GM13976 (cell line): ENCODE measurements at places on chromosomes 7 and 10.

DNA sequence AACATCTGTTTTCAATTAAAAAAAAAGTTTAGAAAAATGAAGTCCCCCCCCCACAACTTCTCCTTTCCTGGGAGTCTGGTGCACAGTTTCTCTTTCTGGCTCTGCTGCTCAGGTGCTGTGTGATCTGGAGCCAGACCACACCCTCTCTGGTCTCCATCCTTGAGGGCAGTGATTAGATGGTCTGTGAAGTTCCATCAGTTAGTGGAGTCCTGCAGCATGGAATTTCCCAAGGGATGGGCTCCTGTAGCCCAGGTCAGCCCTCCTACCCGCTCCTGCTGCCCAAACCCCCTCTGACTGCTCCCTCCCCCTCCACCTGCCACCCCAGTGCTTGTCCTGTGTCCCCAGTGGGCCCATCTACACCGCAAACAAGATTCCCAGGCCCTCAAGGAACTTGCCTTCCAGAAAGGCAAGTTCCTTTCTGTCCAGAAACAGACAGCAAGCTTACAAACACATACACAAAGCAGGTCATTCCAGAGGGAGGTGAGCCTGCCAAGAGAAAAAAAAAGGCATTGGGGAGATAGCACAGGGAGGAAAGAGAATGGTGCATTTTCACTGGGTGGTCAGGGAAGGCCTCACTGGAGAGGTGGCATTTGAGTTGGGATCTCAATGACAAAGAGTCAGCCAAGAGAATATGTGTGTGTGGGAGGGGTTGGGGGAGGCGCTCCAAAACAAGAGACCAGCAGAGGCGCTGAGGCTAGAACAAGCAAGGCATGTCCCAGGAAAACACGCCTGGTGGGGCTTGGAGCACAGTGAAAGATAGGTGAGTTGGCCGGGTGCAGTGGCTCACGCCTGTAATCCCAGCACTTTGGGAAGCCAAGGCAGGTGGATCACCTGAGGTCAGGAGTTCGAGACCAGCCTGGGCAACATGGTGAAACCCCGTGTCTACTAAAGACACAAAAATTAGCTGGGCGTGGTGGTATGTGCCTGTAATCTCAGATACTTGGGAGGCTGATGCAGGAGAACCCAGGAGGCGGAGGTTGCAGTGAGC is 49.5 kb upstream of the SLC29A3 start:
- no peak for DNase-seq

GRCh38 chr10:119209035-119209735 is 1.8 kb downstream of the GRK5 start:
- DNase-seq = no peak

DNA sequence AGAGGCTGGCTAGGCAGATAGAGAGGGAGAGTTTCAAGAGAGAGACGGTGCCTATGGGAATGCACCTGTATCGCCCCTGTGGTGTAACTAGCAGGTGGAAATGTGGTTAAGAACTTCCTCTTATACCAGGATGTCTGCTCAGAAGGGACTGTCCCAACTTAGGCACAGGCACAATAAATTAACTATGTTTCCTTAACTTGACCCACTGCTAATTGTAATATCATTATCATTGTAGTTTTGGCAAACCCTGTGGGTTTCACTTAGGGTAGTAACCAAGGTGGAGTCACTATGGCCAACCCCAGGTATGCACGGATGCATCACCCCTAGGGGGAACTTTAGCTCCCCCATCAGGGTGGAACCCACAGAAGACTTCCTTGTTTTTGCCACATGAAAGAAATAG is 455.7 kb downstream of the DGKB start:
- DNase-seq = no peak

DNA sequence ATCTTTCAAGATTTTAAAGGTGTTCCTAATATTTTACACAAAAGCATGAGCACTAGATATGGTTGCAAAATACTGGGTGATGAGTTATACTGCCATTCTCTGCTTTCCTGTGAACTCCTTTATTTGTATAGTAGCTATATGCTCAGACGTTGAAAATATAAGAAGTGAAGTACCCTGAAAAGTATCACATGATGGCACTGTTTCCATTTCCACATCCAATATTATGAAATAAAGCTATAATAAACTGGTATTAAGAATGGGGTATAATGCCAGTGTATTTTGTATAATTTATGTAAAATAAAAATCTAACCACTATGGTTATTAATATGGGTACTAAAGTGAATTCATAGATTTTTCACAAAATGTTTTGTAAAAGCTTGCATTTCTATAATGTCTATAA is 79.6 kb upstream of the FOXP2 start:
- DNase-seq = no peak

GRCh38 chr10:71390921-71391690 is 5.6 kb upstream of the CDH23 start:
- no peak for DNase-seq

DNA sequence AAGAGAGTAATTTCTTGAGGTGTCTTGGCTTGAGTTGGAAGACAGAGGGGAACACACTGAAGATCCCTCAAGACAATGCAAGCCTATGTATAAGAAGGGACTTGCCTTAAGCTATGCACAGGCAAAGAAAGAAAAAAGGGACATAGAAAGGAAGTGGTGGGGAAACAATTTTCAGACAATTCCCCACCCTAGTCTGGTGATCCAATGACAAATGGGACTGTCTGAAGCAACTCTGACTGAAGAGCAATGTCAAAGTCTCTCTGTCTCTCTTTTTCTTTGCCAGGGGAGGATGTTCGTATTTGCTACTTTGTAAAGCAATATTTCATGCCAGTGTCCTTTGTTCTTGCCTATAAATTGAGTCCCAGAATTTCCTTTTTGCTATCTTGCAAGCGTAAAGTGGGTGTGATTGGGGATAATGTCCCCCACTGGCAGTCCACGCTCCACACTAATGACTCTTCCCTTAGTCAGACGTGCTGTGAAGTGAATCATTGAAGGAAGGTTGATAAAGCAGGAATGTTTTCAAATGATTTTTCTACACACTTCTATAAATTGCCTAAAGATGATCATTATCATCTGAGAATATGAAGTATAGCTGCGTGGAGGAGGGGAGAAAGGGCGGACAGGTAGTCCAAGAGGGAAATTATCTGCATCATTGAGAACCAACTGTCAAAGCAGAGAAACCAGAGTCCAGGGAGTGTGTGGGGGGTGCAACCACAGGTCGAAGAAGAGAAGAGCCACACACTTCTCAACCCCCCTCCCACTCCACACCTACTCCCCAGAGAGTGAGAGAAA is 243.8 kb upstream of the ETV1 start:
- no peak for DNase-seq

DNA sequence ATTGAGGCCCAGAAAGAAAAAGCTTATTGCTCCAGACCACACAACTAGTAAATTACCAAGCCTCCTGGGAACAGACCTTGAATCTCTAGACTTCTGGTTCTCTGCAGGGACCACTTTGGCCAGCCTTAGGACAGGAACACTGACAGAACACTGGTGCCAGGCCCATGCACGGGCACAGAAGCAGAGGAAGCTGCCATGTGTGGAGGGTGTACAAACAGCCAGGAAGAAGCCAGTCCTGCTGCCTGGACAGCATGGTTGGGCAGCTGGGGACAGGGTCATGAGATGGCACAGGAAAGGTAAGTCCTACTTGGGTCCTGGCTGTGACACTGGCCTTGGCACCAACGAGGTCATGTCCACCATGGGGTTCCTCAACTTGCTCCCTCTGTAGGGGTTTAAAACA is 19.2 kb downstream of the MMRN2 start:
- DNase-seq = no peak

DNA sequence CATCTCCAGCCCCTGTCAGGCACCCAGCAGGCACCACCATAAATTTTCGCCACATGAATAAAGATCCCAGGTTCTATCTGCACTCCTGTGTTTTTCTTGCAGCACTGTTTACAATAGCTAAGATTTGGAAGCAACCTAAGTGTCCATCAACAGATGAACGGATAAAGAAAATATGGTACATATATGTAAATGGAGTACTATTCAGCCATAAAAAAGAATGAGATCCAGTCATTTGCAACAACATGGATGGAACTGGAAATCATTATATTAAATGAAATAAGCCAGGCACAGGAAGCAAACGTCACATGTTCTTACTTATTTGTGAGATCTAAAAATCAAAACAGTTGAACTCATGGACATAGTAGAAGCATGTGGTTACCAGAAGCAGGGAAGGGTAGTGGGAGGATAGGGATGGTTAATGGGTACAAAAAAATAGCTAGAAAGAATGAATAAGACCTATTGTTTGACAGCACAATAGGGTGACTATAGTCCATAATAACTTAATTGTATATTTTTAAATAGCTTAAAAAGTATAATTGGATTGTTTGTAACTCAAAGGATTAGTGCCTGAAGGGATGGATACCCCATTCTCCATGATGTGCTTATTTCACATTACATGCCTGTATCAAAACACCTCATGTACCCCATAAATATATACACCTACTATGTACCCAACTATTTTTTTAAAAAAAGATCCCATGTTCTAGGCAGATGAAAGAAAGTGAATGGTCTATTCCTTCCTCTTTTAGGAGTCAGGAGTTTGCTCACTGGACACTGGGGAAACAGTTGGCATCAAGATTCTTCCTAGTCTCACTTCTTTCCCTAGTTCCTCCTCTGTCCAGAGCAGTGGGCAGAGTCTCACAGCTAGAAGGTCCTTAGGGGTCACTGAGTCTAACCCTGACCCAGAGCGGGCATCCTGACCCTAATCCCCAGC is 1.0 kb upstream of the NPFFR1 start:
- no peak for DNase-seq

DNA sequence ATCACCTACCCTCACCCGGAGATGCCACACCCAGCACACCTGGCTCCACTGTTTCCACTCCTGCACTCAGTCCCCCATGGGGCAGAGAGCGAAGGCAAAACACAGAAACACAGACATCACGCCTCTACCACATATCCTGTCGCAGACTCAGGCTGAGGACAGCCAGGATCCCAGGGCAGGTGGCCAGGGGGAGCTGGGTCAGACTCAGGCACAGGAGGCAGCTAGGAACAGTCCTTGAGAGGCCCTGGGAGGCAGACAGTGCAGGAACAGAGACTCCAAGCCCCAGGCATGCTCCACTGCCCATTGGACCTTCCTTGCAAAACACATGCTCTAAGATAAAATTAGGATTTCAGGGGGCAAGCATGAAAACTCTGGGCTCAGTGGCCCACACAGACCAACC is 154.4 kb upstream of the C7orf33 start:
- DNase-seq = no peak

DNA sequence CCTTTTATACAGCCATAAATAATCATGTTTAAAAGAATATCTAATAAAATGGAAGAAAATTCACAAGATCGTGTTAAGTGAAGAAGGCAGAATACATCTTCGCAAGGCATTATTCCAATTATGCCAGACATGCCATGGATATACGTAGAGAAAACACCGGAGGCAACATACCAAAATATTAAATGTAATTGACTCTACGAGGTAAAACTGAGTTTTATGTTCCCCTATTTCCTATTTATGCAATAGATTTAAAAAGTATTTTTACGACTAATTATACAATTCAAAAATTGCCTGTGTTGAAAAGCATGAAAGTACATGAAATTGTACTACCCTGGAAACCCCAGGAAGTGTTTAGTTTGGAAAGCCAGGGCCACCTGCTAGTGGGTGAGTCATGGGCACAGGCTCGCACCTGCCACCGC is 936 bp upstream of the REPIN1 start:
- no peak for DNase-seq

GRCh38 chr7:48245751-48246472 is 74.7 kb downstream of the ABCA13 start:
- DNase-seq = no peak

DNA sequence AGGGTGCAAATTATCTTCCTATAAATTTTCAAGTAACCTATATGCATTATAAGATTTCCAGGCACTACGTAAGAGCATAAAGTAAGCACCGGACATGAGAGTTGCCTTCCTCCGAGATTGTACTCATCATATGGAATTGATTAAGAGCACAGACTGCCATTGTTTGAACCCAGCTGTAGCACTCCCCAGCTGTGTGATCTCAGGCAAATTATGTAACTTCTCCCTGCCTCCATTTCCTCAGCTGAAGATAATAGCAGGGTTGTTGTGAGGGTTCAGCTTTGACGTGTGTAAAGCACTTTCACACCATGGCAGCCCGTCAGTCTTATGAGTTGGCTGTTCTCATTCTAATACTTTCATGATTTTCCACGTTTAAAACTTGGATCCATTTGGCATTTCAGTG is 122.6 kb downstream of the ITIH5 start:
- no peak for DNase-seq

- no peak for DNase-seq
Measured at GRCh38 chr10:26156019-26156418, 60.6 kb upstream of the GAD2 start.

GRCh38 chr10:127123626-127124025 is 72.8 kb downstream of the INSYN2A start:
- DNase-seq = no peak

DNA sequence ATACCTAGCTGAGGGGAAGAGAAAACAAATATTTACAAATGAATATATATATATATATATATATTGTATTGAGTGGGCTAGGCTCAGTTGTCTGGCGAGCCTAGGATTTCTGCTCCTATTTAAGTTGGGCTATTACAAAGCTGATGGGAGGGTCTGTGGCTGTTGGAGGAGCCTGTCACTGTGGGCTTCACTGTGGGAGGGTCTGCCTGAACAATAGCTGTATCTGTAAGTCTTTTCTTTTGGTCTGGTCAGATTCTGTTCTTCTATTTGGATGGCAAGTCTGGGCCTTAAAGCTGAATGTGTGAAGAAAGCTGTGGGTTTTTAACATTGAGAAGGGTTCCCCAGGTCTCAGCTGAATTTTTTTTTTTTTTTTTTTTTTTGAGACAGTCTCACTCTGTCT is 220.6 kb upstream of the LYZL1 start:
- no peak for DNase-seq

DNA sequence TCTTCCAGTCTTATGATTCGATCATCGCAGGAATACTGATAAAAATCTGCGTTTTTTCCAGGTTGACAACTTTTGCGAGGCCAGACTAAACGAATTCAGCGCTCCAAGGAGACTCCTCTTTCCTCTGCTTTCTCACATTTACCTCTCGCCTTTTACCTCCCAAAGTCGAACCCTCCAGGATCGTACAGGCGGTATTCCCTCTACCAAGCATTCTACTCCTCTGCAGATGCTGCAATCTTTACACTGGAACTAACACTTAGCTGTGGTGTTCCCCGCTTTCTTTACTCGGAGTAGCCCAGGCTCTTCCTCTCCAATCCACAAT is 449 bp downstream of the NUDT5 start:
- DNase-seq = no peak

GRCh38 chr7:11592699-11593098 is 239.3 kb downstream of the THSD7A start:
- DNase-seq = no peak

DNA sequence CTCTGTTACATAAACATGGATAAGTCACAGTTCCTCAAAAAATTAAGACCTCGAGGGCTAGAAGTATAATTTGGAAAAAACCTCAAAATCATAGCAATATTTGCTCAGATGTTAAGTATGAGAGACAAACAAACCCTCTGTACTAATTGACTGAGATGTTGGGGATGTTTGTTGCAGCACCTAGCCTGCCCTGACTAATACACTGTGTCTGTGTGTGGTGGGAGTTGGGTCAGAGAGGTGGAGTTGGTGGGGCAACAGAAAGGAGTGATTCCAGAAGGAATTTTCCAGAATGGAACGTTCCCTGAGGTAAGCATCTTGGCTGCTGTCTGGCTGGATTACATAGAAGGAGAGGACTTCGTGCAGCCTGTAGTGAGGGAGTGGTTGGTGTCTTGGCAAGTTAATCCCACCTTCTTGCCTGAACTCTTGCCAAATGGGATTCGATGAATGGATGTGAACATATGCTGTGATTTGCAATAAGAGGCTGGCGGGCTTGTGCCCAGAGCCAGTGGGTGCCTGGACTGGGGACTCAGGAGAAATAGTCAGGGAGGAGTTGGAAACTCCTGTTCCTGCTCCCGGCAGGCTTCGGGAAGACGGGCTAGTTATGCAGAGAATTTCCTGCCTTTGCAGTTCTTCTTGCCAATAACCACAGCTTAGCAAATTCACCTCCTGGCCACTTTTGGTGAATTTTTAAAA is 9.3 kb upstream of the FAM180A start:
- no peak for DNase-seq
